ENCODE measurements at places on chromosomes 2 and 18.

GRCh38 chr2:101473911-101474701 lies 806 bp downstream of the RFX8 start:
- peak; percentile 18 for DNase-seq

DNA sequence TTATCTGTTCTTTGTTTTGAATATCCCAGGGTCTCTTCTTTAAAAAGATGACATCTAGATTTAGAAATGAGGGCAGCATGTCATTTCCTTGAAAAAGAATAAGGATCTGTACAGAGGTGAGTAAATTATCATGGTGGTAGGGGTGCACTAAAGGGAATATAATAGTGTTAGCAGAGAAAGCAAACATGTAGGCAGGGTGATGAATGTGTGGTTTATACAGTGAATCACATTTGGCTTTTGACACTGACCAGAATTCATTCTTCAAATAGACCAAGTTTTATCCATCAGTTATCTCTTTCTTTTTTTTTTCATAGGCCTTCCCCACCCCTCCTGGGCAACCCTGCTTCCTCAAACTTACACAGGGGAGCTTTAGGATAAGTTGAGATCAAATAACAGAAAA lies 184.5 kb upstream of the LRP1B start:
- no peak for DNase-seq

- DNase-seq: no peak
Measured at GRCh38 chr2:234005126-234005525, 45.4 kb upstream of the SPP2 start.

- DNase-seq: no peak
Measured at GRCh38 chr2:210584834-210585233, 28.4 kb downstream of the CPS1 start.

DNA sequence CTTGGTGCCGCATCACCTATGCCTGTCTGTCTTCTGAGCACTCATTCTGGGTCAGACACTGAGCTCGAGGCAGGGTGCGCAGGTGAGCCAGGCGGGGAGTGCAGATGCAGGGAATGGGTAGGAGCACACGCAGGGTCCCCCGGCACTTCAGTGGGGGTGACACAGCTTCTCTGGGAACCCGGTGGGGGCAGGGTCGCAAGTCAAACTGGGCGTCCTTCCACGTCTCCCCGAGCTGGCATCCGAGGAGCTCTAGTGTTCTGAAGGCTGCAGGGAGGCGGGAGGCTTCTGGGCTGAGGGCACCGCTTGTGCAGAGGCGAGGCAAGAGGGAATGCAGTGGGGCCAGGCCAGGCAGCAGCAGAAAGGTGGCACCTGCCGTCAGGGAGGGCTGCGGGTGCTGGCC lies 86.0 kb downstream of the DGKD start:
- DNase-seq: no peak

GRCh38 chr2:37387148-37387835 lies 42.9 kb downstream of the QPCT start:
- DNase-seq: no peak

DNA sequence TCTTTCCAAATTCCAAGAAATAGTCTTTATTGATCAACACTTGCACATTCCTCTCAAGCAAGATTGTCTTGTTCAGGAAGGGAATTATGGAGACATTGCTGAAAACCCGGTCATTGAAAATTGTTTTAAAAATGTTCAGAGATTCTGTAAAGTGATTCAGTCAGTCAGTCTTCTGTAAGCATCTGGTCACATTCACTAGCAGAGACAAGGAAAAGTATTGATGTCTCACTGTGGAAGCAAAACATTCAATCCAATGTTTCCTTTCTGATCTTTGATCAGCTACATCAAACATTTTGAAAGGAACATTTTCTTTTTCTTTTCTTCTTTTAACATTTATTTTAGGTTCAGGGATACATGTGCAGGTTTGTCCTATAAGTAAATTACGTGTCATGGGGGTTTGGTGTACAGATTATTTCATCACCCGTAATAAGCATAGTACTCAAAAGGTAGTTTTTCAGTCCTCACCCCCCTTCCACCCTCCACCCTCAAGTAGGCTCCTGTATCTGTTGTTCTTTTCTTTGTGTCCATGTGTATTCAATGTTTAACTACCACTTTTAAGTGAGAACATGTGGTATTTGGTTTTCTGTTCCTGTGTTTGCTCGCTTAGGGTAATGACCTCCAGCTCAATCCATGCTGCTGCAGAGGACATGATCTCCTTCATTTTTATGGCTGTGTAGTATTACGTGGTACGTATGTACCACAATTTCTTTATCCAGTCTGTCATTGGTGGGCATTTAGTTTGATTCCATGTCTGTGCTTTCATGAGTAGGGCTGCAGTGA lies 61.2 kb downstream of the CTNNA2 start:
- no peak for DNase-seq

DNA sequence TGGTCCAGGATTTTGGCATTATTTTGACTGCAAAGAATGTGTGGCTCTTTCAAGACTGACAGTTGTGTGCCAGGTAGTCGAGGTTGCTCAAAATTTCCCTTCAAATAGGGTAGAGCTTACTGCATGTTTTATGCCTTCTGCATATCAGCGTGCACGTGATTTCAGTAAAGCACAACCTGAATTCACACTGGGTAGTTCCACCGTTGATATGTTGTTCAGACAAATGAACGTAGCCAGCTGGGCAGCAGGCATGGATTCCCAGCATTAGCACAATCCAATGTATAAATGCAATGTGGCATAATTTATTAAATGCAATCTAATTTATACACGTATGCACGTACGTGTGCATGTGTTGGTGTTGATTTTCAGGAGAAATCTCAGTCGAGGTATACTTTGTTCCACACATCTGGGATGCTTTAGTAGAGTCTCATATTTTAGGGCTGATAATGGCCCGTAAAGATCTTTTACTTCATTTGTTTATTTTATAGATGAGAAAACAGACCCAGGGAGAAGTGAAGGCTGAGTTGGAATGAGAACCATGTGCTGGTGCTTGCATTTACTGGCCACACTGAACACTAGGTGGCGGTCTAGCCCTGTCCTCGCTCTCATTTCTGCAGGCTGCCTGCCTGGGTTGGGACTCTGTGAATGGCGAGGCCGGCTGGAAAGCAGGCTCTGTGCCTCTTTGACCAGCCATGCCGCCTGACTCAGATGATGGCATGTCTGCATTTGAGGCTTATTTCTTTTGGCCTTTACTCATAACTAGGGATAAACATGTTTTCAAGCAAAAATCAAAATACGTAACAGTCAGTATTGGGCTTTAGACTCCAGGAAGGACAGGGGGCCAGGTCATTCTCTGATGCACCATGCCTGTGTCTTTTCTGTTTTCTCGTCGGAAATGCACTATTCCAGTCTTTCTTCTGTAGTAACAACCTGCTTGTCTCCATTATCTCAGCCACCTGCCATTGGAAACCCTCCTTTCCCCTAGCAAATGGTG lies 120.4 kb downstream of the RNF144A start:
- DNase-seq: no peak
